ENCODE measurements at places on chromosomes 3 and 15.

GRCh38 chr3:156952011-156952410 is 125.9 kb downstream of the LEKR1 start:
- DNase-seq, result no peak

DNA sequence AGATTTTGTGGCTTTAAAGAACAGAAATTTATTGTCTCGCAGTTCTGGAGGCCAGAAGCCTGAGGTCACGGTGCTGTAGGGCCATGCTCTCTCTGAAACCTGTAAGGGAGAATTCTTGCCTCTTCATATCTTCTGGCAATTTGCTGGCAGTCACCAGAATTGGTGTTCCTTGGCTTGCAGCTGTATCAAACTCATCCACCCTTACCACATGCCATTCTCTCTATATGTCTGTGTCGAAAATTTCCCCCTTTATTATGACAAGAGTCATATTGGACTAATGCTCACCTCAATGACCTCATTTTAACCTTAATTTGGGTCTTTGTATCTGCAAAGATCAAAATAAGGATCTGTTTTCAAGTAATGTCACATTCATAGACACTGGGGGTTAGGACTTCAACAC is 266.7 kb downstream of the IL20RB start:
- DNase-seq, result no peak

DNA sequence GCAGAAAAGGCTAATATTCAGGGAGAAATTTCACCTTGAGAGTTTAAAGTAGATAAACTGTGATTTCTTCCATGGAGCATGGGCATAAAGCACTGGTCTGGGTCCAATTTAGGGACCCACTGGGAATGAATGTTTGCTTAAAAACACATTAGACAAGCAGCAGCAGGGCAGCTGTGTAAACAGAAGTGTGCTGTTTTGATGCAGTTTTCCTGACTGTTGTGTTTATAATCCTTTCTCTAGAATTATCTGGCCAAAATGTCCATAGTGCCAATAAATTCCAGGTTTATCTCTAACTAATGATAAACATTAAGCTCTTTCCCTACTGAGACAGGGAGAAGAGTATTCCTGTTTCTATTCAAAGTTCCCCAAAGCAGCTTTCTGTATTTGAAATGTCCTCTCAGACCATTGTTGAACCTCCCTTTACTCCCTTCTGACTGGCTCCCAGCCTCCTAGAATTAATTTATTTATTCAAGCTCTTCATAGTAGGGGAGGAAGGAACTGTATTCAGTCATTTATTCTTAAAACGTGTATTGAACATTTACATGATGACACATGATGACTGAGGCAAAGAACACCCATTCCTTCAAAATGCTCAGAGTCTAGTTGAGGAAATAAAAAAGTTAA is 7.0 kb upstream of the TM4SF18 start:
- DNase-seq, result no peak

GRCh38 chr3:11140030-11140712 is 14.1 kb upstream of the HRH1 start:
- DNase-seq, result no peak

- DNase-seq, result no peak
Measured at GRCh38 chr3:198046120-198046857, 86.3 kb downstream of the LMLN start.

DNA sequence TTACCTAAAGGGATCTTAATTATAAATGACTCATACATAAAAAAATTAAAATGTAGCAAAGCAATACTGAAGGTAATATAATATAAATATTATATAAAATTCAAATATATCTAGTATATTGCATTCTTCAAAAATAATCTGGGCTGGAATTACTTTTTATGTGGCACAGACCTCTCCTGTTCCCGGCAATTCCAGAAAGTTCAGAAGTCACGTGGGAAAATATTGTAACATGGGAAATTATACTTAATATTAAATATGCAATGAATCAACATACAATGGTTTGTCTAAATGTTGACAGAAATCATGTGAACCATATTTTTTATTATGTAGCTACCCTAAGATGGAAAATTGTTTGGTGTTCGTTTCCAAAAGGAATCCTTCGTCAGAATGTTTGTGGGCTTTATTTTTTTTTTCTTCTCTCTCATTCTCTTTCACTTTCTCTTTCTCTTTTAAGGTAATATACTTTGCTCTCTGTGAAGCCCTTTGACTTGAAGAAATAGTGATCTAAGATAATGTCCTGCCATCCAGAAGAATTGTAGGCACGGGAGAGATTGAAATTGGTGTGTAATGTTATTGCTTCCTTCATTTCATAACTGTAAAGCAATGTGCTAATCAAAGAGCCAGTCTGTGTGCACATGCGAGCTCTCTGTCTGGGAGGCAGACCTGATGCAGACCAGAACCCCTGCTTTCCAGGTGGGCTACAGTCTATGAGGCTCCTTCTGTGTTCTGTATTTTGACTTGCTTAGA is 559.4 kb downstream of the NR2F2 start:
- DNase-seq, result no peak

DNA sequence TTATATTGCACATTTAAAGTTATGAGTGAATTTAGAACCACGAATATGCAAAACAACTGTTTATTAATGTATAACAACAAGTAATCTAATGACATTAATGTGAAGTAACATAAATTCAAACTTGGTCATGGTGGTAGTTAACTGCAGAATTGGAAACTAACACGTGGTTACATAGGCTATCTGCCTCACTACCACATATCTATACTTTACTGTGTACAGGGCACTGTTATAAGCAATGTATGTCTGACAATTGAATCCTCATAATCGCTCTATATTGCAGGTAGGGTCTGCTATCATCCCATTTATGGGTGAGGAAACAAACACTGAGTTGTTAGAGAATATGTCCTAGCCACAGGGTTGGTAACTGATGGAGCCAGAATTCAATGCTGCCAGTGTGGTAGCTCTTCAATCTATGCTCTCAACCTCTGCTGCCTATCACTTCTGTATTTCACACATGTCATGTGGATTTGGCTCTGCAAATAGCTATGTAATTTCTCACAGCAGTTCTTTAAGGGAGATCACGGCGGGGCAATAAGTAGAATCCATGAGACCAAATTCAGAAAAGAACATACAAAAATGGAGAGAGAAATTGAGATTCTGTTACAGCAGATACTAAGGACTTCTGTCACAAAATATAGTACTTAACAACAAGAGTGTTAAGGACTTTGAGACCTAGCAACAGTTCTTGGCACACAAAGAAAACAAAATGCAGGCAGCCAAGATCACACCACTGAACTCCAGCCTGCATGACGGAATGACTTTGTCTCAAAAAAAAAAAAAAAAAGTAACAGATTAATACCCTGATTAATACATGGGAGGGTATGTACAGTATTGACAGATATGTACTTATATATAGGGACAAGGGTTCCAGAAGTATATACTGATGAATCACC is 100.0 kb upstream of the CSPG5 start:
- no peak for DNase-seq

DNA sequence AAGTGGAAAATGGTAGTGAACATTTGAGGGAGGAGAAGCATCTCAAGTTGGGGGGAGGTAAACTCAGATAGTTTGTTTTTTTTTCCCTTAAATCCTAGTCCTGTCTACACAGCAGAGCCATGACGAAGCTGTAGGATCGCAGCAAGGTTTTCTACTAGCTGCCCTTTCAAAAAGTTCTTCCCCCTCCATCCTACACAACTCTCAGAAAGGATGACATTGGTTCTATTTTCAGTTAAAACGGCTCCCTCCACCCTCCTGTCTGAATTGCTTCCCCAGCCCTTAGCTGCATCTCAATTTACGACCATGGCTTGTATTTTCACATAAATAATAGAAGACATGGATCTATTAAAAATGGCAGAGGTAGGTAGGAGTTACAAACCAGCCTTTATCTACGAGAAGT is 2.2 kb downstream of the HOMER2 start:
- no peak for DNase-seq

GRCh38 chr15:80162059-80162554 is 9.3 kb downstream of the FAH start:
- no peak for DNase-seq

DNA sequence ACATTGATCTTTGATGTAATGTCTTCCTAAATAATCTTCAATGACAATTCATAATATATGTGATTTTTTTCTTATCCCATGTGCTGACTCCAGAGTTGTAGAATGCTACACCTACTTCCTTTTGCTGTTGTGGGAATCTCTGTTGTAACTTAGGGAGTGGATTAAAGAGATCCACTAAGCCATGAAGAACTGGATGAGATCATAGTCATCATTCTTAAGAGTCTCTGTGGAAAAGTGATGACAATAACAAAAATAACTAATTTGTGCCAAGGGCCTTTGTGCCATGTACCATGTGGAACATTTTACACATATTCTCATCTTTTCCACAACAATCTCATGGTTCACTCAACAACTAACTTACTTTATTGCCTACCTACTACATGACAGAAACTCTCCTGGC is 162.9 kb upstream of the PDZRN3 start:
- no peak for DNase-seq

DNA sequence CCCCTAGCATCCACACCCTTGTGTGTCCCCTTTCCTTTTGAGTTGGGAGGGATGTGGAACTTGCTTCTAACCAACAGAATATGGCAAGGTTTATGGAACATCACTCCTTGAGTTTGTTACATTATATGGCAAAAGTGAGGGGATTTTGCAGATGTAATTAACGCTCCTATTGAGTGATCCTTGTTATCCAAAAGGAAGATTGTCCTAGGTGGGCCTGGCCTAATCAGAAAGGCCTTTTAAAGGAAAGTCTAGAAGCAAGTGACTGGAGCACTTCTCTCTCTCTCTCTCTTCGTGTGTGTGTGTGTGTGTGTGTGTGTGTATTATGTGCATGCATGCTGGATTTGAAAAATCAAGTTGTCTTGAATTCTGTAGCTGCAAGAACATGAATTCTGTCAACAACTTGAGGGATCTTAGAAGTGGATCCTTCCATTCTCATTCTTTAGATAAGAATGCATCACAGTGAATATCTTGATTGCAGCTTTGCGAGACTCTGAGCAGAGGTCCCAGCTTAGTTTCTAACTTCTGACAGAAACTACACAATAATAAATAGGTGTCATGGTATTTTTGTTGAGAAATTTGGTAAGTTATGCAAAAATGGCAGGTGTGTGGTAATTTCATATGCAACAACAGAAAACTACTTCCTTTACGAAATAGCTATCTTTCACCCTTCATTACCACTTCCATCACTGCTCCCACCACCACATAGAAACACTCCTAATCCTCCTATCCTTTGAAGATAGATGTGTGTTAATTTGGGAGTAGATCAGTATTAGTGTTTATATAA is 360.9 kb upstream of the CBLB start:
- DNase-seq, result no peak

DNA sequence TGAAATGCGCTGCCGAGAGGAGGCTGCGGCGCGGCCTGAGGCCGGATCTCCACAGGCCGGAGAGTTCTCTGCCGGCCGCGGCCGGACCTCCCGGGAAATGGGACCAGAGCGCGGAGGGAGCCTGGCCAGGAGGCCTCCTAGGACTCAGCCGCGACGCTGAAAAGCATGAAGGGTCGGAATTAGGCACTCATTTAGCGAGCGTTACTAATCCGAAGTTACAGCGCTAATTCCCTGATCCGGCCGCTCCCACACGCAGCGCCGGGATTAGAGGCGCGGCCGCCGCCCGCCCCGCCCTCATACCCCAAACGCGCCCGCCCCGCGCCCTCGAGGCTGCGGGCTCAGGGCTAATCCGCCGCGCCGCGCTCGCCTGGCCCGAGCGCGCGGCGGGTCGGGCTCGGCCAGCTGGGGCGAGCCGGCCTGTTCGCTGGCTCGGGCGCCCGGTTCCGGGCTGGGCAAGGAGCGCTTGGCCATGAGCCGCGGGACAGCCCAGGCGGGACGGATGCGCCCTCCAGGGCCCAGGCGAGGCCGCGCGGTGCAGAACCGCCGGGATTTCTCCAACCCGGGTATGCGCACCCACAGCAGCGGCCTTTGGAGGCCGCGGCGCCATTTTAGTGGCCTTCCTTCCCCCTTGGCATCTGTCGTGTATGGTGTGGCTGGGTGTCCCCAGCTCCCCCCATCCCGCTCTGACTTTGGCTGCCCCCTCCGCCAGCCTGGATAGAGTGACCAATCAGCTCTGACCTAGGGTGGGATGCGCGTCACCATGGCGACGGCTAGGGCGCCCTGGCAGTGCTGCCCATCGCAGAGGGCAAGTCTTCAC is 36.8 kb upstream of the POLG start:
- DNase-seq, result no peak

DNA sequence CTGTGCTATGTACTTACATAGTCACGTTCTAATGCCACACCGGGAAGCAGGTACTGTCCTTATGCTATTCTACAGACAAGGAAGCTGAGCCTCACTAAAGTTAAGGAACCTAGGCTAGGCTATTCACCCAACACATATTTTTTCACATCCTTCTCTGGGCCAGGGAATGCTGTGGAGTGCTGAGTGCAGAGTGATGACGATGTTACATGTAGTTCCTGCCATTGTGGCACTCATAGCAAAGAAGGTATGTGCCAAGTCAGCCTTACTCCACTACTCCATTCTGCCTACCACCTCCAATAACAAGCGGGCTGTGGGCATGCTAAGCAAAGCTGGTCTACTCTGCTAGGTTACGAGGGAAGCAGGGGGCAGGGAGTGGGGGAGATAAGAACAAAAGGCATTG is 69.8 kb upstream of the SLC25A26 start:
- DNase-seq, result no peak

DNA sequence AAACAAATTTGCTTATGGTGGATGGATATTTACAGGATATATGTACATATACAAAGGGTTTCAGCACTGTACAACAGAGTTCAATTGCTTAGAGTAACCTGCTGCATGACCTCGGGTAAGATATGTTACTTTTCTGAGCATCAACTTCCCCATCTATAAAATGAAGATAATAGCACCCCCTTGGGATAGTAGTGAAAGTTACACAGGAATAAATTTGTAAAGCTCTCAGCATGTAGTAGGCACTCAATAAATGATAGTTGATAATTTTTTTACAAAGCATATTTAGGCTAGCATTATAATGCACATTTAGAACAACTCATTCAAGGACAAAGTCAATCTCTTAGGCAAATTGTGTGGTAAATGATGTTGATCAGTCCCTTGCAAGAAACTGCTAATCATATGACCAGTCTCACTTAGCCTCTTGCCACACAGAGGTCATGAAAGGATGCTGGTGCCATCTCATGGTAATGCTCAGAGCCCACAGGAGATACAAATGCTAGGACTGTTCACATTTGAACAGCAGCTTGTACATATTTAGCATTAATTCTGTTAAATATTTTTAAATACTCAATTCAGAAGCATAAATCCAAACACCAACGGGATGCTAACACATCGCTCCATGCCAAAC is 123.9 kb downstream of the MAGI1 start:
- DNase-seq, result no peak

DNA sequence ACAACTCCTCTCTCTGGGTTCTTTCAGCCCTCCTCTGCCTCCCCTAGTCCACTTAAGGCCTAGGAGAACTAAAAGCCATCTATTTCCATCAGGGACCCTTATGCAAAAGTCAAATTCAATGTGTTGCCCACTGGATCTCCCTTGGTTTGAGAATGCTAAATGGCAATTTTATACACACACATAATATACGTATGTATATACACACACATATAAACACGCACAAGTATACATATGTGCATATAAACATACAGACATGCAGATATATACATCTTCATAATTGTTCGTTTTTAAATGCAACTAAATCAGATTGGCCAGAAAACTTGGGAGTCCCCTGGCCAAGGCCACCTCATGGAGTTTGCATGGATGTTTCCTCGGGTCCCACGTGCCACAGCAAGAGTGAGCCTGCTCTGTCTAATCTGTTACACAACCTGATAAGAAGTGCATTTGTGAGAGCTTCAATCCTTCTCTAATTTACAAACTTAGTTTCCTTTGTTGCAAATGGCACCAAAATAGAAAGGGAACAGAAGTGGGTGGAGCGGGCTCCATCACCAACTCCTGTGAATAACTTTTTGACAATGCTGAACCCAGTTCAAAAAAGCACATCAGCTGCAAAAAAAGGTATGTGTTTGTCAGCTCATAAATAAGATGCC is 84.2 kb downstream of the FOXP1 start:
- DNase-seq, result no peak

Data from T-helper 1 cell (primary cell).